GM13977 (cell line): ENCODE measurements at places on chromosomes 1 and 21.

DNA sequence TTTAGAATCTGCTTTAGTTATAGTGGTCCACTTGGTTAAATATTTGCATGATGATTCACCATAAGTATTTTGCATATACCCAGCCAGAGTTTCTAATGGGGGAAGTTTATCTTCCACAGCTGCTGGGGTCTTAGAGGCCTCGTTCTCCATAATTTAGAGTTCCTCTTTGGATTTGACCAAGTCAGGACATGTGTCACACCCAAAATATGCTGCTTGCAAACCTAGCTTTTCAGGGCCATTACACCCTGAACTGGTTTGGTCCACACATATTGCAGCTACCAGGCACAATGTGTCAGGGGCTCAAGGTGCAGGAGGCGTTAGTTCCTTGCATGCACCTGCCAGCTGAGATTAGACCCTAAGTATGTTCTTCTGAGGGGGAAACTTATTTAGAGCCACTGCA lies 17.1 kb upstream of the FMO4 start:
- DNase-seq = no peak

DNA sequence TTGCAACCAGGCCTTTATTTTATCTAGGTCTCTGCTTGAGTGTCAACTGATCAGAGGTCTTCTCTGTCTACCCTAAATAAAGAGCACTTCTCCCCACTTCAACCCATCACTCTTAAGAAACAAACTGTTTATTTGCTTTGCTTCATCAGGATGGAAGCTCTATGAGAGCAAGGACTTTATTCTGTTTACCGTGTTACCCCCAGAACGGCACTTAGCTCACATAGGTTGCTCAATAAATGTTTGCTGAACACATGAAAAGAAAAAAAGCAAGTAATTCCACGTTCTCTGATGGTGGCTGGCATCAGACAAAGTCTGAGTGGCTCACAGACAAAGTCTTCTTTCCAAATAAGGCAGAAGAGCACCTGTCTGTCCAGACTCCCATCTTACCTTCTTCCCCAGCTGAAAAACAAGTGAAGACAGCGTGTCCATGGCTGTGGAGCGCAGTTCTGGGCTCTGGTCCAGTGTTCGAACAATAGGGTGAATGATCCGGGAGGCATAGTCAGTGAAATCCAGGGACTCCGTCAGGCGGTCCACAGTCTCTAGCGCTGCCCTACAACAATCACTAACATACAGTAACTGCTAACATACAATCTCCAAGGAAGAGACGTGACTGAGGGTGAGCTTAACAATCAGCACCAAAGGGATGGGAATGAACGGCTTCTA lies 22.9 kb downstream of the ANGPTL7 start:
- DNase-seq = no peak

DNA sequence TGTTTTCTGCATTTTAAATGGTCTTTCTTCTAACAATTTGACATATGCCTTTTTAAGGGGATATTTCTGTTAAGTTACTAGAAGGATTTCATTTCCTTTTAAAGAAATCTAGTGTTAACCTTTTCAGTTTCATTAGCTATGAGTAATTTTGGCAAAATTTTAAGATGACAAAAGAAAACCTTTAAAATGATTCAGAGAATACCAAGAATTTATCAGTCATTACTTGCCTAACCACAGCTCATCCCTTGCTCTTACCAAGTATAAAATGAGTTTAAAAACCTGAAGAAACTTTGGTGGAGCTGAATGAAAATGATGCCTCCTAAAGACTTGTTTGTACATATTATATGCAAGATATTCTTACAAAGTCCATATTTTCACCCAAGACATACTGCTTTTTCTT lies 101.7 kb downstream of the NEK7 start:
- peak; percentile 6 for DNase-seq

- no peak for DNase-seq
Observed at GRCh38 chr1:89980605-89981004, 14.3 kb upstream of the ZNF326 start.

- DNase-seq = no peak
Observed at GRCh38 chr1:213523781-213524398, 463.9 kb upstream of the PROX1 start.

- DNase-seq = no peak
Observed at GRCh38 chr1:184959626-184960025, 14.7 kb downstream of the NIBAN1 start.

DNA sequence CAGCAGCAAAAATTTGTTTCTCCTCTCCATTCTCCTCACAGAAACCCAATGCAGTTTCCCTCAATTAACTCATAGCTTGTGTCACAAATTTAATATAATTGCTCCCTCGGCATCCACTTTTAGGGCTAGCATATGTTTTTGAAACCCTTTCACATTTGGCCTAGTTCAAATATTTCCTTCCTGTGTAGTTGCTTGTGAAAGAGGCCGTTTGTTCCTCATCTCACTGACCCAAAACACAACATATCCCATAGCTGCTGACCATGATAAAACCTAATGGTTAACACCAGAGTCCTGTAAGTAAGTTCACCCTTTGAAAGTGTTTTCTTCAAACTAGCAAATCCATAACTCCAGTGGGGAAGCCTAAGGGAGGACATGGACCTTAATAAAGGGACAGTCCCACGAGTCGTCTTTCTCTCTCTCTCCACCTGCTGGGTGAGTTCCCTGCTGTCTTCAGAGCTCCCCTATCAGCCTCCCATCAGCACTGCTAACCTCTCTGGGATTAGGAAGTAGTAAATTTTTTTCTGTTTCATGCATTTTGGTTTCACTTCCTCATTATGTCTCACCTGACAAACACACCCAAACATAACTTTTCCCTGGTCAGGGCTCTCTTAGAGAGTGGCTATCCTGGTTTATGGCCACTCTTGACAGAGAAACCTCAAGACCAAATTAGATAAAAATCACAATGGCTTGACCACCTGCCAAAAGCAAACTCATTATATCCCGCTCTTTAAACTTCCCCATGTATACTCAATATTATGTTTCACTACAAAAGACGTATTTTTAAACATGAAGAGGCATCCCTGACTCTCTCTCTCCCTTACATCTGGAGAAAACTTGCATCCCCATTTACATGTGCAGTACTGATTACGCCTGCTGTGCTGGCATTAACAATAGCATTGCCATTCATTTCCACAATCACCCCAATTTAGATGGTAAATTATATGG lies 177.7 kb upstream of the HP1BP3 start:
- DNase-seq = peak; percentile 23

GRCh38 chr1:157653494-157653873 lies 47.1 kb downstream of the FCRL3 start:
- no peak for DNase-seq

- no peak for DNase-seq
Observed at GRCh38 chr1:194755241-194755994, 1569.0 kb upstream of the B3GALT2 start.

DNA sequence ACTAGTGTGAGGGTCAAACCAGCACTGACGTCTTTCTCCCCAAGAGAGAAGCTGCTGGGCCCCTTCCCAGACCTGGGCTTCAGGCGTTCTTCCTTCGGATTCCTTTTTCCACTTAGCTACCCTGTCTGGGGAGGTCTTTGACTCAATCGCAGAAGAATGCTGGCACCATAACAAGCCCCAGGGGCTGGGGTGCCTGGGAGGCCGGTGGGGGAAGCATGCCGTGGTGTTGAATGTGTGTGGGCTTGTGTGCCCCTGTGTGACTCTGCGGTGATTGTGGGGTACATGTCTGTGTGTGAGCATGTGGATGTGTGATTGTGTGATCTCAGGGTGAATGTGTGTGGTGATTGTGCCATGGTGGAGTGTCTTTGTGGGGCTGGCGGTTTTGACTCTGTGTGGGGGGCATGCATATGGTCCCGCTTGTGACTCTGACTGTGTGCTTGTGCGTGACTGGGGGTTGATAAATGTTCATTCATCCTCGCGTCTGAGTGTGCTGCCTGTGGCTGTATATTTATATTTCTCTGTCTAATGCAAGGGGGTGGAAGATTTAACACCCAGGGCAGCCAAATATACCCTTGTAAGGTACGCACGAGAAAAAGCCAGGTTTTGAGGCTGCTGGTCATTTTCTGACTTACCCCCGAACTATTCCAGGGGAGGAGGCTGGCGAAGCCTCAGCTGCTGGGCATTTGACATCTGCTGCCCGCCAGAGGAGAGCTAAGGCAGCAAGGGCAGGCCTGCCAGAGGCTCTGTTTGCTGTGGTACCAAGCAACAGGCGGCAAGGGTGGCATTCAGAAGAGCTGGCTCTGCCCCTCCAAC lies 1.1 kb upstream of the SYNC start:
- no peak for DNase-seq

- no peak for DNase-seq
Observed at GRCh38 chr1:3898994-3899753, 898 bp downstream of the C1orf174 start.

GRCh38 chr1:62891956-62892562 lies 108.1 kb downstream of the ATG4C start:
- DNase-seq = no peak

GRCh38 chr1:238681021-238681420 lies 705.3 kb upstream of the CHRM3 start:
- DNase-seq = no peak

GRCh38 chr1:153430166-153430553 lies 13.8 kb downstream of the S100A7A start:
- DNase-seq = no peak

- no peak for DNase-seq
Observed at GRCh38 chr1:217196616-217197015, 434.3 kb downstream of the GPATCH2 start.

DNA sequence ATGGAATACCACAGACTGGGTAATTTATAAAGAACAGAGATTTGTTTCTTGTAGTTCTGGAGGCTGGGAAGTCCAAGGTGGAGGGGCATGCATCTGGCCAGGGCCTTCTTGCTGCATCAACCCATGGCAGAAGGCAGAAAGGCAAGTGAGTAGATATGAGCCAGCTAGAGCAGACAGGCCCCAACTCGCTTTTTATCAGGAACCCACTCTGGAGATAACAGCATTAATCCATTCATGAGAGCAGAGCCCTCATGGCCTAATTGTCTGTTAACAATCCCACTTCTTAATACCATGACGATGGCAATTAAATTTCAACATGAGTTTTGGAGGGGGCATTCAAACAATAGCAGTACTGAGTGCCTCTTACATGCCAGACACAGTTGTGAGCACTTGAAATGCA lies 87.2 kb upstream of the SOX13 start:
- no peak for DNase-seq

- no peak for DNase-seq
Observed at GRCh38 chr1:27570356-27570755, 33.6 kb downstream of the AHDC1 start.

DNA sequence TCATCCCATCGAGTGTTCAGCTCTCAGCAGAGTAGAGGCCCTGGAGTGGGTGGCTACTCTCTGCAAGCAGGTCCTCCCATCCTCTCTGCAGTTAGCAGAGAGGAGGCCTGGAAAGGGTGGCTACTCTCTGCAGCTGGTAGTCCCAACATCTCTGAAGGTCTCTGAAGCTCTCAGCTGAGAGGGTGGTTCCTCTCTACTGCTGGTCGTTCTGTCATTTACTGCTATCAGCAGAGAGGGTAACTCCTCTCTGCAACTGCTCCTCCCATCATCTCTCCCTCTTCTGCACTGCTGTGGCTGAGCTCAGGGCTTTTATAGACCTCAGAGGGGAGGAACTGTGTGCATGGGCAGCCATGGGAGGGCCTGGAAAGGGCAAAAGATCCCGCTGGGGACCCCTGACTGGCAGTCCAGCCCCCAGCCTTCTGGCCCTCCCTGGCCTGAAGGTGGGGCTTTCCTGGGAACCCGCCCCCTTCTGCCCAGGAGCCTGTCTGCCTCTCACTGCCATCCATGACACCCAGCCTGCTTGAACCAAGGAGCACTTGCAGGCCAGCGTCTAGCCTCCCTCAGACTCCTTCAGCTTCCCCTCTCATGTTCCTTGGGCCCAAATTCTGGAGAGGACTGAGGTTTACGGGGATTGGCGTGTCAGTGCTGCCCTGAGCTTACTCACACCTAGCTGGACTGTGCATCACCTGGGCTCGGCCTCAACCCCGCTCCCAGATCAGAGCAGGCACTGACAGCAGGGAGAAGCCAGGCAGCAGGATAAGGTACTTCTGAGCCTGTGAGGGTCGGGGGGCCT lies 898.3 kb upstream of the NEGR1 start:
- no peak for DNase-seq

DNA sequence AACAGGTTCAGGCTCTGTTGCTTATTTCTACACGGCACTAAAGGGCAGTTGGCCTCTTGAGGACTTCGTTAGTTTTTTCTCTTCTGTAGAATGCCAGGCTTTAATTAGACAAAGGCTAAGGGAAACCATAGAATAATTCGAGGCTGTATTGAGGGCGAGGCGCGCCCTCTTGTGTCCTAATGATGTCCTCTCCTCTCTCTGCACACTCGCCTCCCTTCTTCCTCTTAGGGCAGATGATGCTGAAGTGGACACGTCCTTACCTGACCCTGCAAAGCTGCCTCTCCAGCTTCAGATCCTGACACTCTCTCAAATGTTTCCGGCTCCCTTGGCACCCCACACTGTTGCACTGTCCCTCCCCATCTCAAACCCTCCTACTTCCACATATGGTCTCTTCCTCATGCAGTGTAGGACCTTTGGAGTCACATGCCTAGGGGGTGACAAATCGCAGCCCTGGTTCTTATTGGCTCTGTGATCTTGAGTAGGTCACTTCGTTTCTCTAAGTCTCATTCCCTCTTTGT lies 1.9 kb upstream of the ZSCAN20 start:
- DNase-seq = peak; percentile 75

GRCh38 chr1:17128361-17128760 lies 9.1 kb upstream of the PADI2 start:
- DNase-seq = no peak

DNA sequence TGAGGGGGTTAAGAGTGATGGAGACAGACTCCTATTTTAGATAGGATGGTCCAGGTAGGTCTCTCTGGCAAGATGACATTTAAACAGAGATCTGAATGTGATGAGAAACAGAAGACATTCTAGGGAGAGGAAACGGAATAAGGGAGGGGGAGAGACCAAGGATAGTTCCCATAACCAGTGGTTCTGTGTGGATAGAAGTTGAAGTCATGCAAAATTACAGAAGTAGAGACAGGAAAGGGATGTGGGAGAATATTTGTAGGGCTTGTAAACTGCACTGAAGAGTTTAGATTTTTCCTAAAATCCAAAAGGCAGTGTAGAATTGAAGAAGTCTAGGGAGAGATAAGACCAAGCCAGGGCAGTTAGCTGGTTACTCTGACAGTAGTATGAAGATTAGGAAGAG lies 200.6 kb downstream of the GRIK1 start:
- DNase-seq = no peak

- no peak for DNase-seq
Observed at GRCh38 chr1:203937678-203938330, 76.4 kb downstream of the SNRPE start.

GRCh38 chr1:115839029-115839678 lies 1.8 kb downstream of the NHLH2 start:
- DNase-seq = peak; percentile 61

GRCh38 chr1:24308365-24309015 lies 10.7 kb upstream of the GRHL3 start:
- DNase-seq = no peak

- DNase-seq = no peak
Observed at GRCh38 chr1:12420171-12420570, 190.3 kb downstream of the VPS13D start.

- no peak for DNase-seq
Observed at GRCh38 chr1:186943891-186944686, 115.3 kb downstream of the PLA2G4A start.

- DNase-seq = no peak
Observed at GRCh38 chr1:240068961-240069360, 22.7 kb upstream of the FMN2 start.

- no peak for DNase-seq
Observed at GRCh38 chr21:42564561-42564971, 50.9 kb downstream of the SLC37A1 start.

- DNase-seq = no peak
Observed at GRCh38 chr1:159598196-159598595, 10.6 kb downstream of the APCS start.

- no peak for DNase-seq
Observed at GRCh38 chr21:32096411-32096810, 182.4 kb downstream of the MIS18A start.

- DNase-seq = no peak
Observed at GRCh38 chr1:187471555-187471954, 642.8 kb downstream of the PLA2G4A start.
